ENCODE measurements at places on chromosomes 1 and 21.

- DNase-seq: no peak
Observed at GRCh38 chr1:34924759-34925555, 4.5 kb downstream of the DLGAP3 start.

GRCh38 chr1:220803401-220804201, 16.9 kb downstream of the MTARC1 start:
- no peak for DNase-seq

DNA sequence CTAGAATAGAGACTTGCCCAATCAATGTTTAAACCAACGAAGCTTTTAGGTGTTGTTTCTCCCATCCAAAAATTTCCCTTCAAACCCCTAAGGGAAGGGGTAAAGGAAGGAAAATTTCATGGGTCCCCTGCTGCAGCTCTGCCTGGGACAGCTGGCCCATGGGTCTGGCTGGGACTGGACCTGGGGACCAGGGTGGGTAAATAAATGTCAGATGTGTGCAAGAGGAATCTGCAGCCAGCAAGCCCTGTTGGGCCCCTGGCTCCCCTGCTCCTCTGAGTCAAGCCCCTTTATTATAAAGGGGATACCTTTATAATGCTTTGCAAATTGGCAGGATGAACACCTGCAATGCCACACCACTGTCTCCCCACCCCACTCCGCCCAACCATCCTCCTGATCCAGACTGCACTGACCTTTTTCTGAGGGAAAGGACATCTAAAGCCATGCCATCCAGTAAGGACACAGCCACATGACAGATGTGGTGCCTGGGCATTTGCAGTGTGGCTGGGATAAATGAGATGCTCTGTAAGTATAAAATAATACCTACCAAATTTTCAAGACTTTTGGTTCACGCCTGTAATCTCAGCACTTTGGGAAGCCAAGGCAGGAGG, 1.9 kb upstream of the TMEM125 start:
- no peak for DNase-seq

DNA sequence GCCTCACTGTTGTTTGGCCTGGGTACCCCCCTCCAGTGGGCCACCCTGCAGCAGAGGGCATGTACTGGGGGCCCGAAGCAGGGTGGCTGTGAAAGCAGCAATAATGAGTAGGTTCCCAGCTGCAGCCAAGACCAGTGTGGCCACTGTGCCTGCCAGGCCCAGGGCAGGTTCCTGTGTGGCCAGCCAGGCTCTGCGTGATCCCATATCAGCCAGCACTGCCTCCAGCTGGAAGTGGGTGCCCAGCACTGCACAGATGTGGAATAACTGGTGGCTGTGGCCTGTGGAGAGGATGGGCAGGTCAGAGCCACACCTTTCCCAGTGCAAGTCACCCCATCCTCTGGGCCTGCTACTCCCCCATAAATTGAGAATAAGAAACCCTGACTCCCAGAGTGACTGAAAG, 2.1 kb downstream of the BGLAP start:
- DNase-seq: no peak

DNA sequence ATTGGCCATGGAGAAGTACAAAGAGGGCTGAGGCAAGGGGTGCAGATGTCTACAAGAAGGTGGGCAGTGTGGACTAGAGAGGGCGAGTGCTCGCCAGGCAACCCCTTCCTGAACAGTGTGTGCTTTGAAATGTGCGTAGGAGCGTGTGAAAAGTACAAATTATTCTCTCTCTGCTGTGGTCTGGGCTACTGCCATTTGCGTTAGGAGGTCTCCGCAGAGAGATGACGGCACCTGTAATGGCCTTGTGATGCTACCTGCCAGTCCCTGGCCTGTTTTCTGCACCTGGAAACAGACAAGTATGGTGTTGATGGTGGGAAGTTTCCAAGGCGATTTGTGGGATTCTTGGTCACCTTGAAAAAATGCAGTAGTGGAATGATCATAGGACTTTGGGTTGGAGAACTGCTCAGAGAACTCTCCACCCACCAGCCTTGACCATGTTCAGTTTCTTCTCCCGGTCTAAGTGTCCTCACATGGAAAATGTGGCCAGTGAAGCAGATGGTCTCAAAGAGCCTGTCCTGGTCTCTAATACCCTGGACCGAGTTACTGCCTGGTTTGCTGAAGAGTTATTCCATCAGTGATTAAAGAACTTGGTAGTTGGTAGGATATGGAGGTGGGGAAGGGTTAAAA, 74.5 kb downstream of the MRPS6 start:
- DNase-seq: no peak

GRCh38 chr1:41274752-41275545, 32.8 kb upstream of the SCMH1 start:
- no peak for DNase-seq

DNA sequence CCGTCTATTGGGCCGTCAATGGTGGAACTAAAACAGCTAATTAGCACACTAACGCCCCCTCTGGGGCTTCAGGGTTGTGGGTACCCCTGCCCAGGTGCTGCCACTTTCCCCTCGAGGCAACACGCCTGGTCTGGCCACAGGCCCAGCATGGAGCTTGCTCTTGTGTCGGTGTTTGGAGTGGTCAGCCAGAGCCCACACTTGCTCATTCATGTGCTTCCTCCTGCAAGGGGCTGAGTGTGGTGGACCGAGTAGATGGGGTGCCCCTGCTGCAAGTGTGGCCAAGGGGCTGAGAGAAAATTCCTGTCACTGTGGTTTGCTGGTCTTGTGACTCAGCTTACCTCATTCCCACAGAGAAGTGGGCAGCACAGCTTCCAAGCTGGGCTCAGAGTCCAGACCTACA, 25.7 kb downstream of the HTR6 start:
- DNase-seq: no peak

DNA sequence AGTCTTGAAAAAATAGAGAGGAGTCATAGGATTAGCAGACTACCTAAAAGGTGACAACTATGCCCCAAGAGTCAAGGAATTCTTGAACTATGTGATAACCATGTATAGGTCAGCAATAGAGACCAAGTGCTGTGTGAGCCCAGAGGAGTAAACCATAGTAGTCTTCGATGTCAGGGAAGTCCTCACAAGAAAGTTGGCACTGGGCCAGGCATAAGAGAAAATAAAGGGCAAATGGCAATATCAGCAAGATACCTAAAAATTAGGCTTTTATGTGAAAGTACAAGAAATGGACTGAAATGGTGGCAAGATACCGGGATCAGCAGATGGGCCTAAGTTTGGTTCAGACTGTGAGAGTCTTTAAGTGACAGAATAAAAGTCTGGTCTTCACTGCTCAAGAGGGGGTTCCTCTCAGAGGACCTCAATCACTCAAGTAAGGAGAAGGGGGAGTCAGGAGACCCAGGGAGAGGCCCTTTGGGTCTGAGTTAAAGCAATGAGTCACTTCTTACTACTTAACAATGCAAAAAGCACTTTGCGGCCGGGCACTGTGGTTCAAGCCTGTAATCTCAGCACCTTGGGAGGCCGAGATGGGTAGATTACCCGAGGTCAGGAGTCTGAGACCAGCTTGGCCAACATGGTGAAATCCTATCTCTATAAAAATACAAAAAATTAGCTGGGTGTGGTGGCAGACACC, 95.0 kb downstream of the TEX35 start:
- no peak for DNase-seq

DNA sequence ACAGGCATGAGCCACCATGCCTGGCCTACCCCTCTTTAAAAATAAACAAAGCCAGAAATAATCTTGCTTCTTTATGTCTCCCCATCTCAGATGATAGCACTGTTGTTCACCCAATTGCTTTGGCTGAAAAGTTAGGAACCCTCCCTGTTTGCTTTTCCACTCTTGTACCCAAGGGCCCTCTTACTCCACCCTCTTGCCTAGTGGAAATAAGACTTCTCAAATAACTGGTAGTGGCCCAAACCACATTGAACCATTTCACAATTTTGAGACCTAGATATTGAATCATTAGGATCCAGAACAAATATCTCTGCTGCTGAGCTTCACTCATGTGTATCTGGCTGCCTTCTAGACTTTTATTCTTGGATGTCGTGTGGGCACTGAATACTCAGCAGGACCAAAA, 37.7 kb downstream of the RNF220 start:
- no peak for DNase-seq

DNA sequence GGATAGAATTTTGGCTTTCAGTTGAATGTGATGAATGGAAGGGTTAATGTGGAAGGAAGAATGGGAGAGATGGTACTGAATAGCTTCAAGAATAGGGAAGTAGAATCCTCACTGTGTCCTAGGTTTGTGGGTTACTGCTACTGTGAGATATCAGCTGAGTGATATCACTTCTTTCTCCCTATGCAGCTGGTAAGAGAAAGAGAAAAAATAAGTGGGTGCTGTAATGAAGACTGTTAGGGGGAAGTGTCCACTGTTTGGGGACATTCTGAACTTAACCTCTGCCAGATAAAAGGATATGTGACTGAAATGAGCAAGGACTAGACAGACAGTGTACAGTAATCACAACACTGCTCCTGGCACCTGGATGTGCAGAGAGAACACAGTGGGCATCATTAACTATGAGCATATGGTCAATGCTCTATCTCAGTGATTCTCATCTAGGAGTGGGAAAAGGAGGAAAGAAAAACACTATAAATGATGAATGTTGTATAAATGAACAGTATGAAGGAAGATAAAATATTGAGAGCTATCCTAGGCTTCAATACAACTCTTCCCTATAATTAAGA, 25.6 kb upstream of the MOB3C start:
- DNase-seq: no peak

DNA sequence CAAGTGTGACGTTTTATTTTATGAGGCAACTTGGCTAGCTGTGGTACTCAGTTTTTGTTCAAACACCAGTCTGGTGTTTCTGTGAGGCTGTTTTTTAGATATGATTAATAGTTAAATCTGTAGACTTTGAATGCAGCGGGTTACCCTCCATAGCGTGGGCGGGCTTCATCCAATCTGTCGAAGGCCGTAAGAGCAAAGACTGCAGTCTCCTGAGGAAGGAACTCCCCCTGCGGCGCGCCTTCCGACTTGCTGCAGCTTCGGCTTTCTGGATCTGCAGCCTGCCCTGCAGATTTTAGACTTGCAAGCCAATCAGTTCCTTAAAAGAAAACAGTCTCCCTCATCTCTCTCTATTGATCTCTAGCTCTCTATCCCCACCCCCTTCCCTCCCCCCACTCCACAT, 4.2 kb upstream of the ZNF496 start:
- DNase-seq: no peak

DNA sequence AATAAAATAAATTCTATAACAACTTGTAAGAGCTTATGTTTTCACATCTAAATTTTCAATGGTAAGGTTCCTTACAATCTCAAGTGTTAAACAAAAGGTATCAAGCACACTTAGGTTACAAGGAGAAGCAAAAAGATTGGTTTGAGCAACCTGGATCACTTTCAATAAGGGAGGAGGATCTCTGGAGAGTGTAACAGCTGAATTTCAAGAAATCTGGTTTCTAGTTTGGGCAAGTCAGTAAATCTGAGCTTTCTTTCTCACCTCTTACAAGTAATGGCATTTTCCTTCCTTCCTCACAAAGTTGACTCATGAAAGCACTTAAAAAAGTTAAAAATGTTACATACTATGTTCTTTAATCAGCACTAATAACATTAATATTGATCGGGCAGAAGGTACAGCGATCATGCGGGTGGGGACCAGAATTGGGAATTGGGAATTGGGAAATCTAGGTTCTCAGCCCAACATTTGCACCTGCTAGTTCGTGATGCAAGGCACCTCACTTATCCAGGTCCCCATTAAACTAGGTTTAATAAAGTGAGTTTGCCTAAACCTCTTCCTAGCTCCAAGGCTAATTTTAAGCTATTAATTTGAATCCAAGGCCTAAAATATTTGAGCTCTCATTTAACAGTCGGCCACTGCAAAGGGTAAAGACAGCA, 3.1 kb downstream of the NUCKS1 start:
- no peak for DNase-seq

DNA sequence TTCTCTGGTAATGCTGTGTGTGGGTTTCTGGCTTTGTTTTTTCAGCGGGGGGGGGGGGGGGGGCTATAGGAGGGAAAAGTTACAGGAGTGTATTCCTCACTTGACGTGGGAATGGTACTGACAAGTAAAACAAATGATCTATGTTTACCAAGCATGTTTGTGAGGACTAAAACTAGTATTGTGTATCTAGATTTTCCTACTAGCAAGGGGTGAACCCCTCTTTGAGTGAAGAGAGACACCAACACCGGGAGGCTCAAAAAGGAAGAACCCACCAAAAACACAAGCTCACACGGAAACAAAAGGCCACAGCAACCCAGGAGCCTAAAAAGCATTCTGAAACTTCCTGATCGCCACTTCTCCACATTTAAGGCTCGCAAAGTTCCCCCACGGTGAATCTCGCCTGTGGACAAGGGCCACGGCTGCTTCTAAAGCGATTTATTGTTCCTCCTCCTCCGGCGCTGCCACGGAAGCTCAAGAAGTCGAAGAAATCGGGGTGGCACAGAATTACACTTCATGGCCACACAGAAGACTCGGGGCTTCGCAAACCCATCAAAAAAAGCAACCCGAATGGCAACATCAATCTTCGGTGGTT, 703 bp downstream of the PUM1 start:
- no peak for DNase-seq

DNA sequence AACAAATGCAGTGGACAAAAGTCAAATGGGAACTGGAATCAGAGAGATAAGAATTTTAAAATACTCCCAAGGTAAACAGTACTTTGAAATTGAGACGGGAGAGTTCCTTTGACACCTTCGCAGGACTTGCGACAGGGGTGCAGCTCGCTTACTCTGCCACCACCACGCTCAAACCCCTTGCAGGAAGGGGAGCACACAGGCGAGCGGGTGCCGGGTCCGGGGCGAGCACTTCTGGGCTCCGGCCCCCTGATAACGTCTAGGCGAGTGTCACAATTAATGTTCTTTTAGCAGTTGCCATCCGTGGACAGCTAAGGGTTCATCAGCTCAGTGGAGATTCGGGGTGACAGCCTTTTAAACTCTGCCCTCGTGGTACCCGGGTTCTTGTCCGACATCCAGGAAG, 37.4 kb downstream of the CLDN17 start:
- no peak for DNase-seq

- DNase-seq: no peak
Observed at GRCh38 chr1:171344473-171344820, 30.5 kb downstream of the FMO4 start.

DNA sequence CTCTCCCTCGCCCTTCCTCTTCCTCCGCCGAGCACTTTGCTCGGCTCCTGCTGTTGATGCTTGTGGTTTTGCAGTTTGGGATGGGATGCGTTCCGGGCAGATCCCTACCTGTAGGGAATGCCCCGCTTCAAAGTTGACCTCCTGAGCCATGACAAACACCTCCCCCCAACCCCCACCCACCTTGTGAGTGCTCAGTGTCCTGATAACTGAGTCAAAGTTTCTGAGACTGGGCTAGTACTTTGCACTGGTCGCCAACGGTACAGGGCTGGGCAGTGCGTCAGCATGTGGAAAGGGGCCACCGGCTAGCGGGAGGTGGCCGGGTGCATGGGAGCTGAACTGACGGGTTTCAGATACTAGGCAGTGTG, 771 bp downstream of the RABGAP1L start:
- no peak for DNase-seq

GRCh38 chr1:33442141-33442540, 11.2 kb upstream of the PHC2 start:
- no peak for DNase-seq

All from activated CD4-positive, CD25-positive, alpha-beta regulatory T cell treated with anti-CD3 and anti-CD28 coated beads, Interleukin-2, amount 50 U/mL, for 72 hours (primary cell).